ENCODE measurements at places on chromosomes 2 and 18.

DNA sequence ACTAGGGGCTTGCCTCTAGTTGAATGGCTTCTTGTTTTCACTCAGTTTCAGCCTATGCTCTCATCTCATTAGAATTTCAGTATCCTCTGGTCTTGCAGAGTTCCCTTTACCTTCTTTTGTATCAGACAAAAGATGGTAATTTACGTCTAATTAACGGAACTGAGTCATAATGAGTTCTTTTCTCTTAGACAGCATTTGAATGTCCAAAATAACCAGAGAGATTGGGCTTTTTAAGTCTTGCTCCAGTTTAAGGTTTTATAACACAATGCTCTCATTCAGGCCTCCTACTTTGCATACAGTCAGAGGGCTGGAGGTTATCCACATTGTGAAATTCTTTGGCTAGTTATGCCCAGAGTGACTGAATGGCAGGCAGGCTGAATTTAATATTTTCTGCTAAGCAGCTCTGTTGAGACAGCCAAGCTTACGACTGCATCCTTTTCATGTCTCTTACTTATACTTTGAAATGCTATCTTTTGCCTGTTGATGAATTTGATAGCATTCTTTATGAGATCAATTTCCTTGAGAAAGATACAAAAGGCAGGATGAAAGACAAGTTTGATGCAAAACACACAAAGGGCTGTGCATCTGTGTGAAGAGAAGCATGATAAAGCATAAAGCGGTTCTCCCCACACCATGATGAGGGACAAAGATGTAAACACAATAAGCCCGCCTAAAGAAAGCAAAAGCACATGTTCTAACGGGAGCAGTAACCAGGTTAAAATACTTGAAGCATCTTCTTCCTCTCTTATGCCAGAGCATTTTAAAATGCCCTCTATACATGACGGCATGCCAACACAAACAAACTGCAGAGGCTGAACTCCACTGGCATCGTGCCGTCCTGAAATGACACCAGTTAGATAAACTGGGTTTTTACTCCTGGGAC, 90.0 kb downstream of the CDH2 start:
- DNase-seq: peak; percentile 74

- peak; percentile 32 for DNase-seq
These were observed 265.9 kb downstream of the CELF4 start for GRCh38 chr18:37299471-37300304.

GRCh38 chr18:58525517-58525916, 103.4 kb downstream of the ALPK2 start:
- DNase-seq: no peak

- DNase-seq: no peak
These were observed 609.5 kb upstream of the SLC8A1 start for GRCh38 chr2:41061356-41061755.

DNA sequence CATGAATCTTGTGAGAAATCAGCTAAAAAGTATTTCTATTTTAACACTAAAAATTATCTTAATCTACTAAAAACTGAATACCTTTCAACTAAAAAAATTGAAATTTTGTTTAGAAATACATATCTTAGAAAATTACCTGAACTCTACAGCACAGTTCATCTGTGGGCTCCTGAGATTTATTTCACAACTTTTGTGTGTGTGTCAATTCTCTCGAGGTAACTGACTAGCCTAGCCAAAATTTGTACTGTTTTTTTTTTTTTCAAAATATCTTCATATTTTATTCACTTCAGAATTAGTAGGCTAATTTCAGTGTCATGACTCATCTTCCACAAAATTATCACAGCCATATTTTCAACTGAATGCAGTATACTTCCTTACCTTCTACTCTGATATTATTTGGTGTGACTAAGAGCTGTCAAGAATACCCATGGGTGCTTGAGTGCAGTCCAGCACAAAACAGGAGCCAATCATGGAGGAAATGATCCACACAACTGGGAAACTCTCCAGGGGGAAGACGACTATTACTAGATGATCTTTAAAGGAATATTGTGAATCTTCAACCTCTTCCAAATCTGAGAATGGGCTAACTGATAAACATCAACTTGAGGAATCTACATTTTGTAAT, 174.6 kb downstream of the ZNF385B start:
- DNase-seq: no peak

DNA sequence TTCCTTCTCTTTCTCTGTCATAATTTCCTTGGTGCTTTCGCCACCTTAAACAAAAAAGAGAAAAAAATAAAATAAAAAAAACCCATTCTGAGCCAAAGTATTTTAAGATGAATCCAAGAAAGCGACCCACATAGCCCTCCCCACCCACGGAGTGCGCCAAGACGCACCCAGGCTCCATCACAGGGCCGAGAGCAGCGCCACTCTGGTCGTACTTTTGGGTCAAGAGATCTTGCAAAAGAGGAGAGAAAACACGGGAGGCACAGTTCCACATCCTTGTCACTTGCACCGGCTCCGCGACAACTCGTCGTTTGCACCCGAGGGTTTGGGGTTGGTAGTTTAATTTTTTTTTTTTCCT, 1.8 kb upstream of the SP9 start:
- DNase-seq: no peak

GRCh38 chr18:61616111-61616610, 276.6 kb downstream of the RNF152 start:
- peak; percentile 74 for DNase-seq

GRCh38 chr2:64260817-64261216, 116.6 kb upstream of the PELI1 start:
- no peak for DNase-seq

DNA sequence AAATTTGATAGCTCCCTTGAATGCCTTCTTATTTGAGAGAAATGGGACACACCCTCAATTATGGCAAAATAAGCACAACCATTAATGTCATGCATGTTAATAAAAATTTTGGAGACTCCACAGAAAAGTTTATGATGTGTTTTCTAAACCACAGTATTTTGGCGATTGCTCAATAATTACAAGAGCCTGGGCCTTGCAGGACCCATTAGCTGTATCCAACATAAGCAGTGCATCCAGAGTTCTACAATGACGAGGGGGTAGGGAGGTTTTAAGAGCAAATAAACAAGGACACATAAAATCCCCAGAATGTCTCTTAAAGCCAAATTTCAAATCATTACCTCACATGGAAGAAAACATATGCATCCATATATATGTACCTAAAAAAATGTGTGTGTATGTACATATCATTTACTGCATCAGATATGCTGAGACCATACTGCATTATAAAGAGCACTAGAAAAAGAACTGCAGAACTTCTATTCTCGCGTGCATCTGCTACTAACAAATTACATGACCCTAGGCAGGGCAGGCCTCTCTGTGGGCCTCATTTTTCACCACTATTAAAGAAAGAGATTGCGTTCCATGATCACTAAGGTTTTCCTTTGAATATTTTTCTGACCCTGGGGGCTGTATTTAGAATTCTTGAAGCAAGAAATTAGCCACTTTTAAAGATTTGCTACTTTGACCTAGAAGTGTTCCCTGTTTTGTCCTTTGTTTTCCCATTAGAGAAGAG, 38.0 kb downstream of the CMPK2 start:
- DNase-seq: no peak

DNA sequence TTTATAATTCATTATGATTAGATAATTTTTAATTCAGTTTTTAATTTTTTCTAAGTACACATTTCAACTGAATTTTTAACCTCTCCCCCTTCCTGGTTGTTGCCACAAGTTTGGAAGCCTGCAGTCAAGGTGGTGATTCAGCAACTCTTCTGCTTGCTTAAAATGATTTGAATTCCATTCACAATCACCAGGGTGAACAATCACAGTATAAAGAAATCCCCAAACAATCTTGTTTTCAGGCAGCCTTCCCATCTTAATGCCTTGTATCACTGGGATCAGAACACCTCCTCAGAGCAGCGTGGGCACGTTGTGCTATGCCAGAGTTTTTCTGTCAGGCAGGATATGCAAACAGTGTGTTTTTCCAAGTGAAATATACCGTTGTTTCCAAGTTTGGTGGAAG, 46.7 kb upstream of the BARD1 start:
- no peak for DNase-seq

DNA sequence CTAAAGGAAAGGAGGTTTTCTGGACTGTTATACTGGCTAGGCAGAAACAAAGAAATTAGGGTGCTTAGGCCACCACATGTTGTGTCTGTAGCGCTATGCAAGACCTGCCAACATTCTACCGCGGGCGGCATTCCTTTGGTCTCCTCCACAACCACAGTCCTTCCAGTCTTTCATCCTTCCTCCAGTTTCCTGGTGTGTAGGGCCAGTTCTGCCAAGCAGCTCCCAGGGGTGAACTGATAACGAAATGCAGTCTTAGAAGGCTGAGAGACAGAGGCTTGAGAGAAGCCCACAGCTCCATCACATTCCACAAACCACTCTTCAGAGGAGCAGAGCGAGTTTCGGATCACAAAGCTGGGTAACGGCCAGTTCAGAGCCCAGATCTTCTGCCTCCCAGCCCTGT, 19.5 kb upstream of the CXXC1 start:
- no peak for DNase-seq

DNA sequence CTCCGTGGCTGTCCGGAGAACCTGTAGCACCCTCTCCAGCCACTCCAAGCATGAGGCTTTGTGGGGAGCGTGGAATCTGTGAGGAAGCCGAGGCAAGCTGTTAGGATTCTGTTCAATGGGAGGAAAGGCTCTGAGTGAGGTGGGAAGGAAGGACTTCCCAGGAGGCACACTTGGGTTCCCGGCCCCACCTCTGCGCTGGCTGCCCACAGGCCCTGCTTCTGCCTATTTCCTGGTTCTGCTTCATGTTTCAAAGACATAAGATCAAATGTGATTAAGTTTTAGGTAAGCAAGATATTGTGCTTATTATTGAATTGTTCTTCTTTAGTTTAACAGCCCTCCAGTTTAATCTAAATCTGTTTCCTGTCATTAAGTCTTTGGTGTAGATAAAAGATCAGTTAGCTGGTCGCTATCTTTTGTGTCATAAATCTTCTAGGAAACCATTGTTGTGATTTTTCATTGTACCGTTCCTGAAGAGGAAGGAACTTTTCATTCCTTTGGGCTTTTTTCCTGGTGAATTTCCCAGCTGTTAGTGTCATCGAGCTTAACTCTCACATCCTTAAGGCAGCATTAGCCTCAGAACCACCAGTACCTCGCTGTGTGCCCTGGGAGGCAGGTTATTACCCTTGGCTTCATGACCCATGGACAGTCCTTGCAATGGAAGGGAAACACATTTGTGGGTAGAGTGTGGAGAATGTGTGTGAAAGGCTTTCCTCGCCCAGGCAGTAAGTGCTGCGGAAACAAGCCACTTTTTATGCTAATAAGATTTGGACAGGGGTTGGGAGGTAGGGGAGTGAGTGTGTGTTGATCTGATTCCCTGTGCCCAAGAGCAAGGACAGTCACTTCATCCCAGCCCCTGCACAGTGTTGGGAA, 61.9 kb upstream of the ALPP start:
- DNase-seq: no peak

- no peak for DNase-seq
These were observed 695.1 kb downstream of the PLCL1 start for GRCh38 chr2:198499539-198499938.

DNA sequence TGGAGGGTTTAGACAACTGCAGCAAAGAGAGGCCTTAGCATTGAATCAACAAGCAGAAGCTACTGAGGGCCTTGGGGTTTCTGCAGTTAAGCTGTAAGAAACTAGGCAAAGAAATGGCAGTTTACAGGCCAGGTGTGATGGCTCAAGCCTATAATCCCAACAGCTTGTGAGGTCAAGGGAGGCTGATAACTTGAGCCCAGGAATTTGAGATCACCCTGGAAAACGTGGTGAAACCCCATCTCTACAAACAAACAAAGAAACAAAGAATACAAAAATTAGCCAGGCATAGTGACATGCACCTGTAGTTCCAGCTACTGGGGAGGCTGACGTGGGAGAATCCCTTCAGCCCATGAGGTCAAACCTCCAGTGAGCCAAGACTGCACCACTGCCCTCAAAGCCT, 421.6 kb upstream of the CHST9 start:
- DNase-seq: no peak

DNA sequence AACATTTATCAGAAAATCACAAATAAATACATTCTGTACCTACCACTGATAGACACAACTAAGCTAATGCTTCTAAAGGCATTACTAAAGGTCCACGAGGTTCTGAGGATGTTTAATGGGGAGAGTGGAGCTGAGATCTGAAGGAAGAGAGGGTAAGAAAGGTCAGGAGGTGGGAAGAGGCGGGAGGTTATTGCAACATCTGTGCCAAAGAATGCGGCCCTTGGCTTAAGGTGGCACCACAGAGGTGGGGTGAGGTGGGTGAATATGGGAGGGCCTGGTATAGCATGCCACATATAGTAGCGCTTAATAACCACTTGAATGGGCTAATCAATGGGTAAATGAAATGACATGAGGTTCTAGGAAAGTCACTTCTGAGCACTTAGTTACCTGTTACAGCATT, 217.8 kb upstream of the ATP5MC3 start:
- no peak for DNase-seq

GRCh38 chr2:162928356-162928755, 89.8 kb upstream of the KCNH7 start:
- DNase-seq: no peak

- peak; percentile 72 for DNase-seq
These were observed 4.4 kb upstream of the RMC1 start for GRCh38 chr18:23498877-23499276.

DNA sequence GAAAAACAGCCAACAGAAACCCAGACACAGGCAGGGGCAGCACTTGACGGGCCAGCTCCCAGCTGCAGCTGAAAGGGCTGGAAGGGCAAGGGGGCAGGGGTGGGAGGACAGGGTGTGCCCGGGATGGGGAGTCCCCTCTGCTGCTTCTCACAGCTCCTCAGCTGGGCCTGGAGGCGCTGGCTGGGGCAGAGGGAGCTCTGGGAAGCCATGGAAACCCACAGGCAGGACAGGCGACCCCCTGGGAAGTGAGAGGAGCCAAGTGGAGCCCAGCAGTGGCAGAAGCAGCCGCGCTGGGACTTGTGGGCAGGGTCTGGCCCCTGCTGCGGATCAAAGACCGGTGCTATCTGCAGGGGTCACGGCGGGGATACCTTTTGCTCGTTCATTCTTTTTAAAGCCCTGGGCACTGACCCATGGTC, 20.7 kb downstream of the OTOF start:
- no peak for DNase-seq

GRCh38 chr2:47193607-47194006, 38.5 kb upstream of the STPG4 start:
- DNase-seq: no peak

- no peak for DNase-seq
These were observed 221.3 kb downstream of the FHOD3 start for GRCh38 chr18:36518839-36519238.

DNA sequence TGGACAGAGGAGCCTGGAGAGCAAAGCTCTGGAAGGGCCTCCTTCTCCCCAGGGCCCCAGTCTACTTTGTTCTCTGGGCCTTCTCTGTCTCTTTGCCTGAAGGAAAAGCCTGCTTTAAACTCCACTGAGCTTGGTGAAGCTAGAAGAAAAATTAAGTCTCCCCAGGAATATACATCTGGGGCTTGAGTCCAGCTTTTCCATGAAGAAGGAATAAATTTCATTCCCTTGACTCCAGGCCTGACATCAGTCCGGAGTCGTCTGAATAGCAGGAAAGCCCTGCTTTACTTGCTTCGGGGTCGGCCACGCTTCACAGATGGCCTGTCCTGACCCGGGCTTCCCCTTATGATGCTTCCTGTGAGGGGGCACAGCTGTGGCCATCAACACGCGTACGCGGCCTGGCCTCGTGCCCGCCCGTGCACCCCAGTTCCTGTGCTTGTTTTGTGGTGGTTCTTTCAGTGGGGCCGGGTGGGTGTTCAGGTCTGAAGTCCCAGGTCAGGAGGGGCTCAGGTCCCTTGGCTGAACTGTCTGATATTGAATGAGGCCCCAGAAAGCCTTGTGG, 73.6 kb downstream of the ACOXL start:
- no peak for DNase-seq

GRCh38 chr2:136051001-136051724, 65.7 kb upstream of the DARS1 start:
- DNase-seq: no peak
